Kasumi-1 (cell line): ENCODE measurements at places on chromosomes 5 and 9.

DNA sequence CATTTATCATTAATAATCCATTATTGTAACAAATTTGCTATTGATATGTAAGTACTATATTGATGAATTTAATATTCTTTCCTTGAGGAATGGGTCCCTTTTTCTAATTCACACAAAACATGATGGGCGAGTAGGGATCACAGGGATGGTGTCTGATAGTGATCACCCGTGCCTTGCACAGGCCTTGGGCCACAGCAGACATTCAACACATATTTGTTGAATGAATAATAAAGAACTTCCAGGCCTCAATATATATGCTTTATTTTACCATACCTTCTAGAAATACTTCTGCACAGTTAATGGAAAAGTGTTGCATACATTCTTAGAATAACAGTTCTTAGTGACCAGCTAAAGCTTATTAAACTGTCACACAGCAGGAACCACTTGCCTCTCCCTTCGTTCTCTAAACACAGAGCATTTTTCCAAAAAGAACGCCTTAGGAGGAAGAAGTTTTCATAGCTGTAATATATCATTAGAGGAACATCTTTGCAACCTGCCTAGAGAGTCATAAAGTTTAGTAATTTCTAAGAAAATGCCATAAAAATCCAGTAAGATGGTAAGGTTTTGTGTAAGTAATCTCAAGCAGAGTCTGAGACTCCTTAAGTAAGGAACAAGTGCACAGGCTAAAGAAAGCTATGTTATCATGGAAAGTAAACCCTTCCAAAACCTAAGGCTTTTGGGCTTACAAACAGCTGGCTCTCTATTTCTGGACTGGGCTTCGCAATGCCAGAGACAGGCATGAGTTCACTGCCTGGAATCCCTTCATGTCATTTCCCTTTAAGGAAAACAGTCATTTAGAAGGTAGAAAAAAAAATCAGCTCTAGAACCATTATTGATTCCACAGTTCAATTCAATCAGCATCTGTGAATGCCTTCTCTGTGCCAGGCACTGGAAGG is 17.7 kb downstream of the TTLL11 start:
- no peak for DNase-seq

- no peak for DNase-seq
These were observed 51.6 kb downstream of the ENTREP1 start for GRCh38 chr9:69376651-69377050.

DNA sequence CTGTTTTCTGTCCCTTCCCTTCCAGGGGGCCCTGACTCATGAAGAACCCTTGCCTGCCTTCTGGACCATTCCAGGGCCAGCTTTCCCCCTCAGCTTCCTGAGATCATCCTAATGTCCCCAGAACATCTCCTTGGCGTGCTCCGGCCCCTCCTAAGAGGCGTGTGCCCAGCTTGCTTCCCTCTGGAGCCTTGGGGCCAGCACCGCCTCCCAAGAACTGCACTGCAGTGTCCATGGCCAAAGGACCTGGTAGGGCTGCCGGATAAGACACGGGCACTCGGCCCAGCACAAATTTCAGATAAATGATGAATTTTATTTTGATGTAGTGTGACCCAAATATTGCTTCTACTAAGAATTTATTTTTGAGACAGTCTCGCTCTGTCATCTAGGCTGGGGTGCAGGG is 20.7 kb upstream of the SLC12A7 start:
- no peak for DNase-seq

DNA sequence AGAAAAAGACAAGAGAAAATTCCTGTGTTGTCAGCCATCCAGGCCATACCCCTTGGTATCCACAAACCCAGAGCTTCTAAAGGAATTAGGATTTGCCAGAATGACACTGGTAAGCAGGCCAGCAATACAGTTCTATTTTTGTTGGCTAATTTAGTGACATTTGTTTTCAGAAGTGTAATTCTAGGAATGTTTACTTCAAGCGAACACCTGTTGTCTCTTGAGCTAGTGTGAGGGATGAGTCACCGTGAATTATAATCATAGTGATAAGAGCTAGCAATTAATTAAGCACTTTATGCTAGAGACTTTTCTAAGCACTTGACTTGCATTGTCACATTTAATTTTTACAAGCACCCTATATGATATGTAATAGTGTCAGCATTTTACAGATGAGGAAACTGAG is 99.2 kb downstream of the PRKACG start:
- DNase-seq, result no peak

GRCh38 chr9:9214066-9214465 is 1398.7 kb downstream of the PTPRD start:
- DNase-seq, result no peak
